ENCODE measurements at places on chromosomes 5 and 9.

DNA sequence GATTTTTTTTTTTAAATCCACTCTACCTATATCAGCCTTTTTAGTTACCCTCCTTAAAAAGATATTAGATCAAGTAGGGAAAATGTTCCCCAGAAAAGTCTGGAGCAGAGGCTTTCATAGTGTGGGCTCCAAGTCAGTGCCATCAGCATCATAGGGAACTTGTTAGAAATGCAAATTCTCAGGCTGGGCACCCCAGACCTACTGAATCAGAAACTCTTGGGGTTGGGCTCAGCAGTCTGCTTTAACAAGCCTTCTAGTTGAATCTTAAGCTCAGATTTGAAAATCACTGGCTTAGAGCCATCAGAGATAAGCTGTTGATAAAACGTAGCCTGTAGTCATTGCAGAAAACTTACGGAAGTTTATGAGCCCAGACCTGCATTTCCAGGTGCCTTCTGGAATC, 140.1 kb downstream of the TMEM38B start:
- DNase-seq: no peak

DNA sequence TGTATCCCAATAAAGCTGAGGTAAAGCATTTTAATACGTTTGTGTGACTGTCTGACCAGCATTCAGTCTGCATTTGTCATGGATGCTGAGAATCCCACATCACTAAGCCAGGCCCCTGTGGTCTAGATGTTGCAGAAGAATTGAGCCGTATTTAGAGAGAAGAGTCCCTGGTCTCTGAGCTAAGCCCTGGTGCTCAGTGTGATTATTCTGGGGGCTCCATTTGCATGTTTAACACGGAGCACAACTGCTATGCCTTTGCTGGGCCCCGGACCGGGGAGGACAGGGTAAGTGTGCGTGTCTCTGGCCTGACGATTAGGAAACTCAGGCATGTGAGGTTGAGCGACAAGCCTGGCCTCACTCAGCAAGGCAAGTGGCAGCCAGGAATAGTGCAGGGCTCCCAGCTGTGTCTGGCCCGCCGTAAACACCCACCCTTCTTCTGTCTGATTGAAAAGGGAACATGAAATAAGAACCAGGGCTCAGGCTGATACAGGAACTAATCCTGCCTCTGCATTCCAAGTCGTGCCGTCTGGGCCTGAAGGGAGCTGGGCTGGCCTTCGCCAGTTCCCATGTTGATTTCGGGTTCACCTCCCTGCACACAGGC, 22.3 kb downstream of the FAM78A start:
- no peak for DNase-seq

- DNase-seq: no peak
These were observed 190.4 kb upstream of the VCAN start for GRCh38 chr5:83281176-83281575.

- no peak for DNase-seq
These were observed 19.2 kb upstream of the RICTOR start for GRCh38 chr5:39093352-39093751.

DNA sequence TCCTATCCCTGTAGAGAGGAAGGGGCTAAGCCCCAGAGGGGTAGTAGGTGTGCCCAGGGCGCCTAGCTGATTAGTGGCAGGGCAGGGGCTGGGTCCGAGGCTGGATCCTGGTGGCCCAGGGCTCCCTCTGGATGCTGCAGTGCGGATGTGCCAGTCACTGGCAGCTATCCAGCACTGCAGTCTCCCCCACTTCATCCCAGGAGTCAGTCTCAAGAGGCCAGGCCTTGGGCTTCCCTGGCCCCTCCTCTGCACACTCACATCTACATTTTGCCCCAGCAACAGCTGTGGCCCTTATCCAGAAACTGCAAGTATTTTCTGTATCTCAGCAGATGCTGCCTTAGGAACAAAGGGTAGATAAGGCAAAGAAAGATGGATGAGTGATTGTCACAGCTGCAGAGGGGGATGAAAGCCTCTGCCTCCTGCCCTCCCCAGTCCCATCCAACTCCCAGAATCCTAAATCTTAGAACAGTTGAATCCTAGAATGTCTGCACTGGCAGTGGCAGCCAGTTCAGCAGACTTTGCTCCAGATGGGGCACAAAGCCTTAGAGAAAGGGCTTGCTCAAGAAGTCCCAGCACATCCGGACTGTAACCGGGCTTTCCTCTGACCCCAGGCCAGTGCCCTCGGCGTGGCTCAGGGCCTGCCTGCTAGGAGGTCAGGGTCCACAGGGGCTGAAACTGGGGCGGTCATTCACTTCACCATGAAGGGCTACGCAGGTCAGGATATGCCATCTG, 1.6 kb downstream of the ANXA6 start:
- DNase-seq: peak; percentile 38

DNA sequence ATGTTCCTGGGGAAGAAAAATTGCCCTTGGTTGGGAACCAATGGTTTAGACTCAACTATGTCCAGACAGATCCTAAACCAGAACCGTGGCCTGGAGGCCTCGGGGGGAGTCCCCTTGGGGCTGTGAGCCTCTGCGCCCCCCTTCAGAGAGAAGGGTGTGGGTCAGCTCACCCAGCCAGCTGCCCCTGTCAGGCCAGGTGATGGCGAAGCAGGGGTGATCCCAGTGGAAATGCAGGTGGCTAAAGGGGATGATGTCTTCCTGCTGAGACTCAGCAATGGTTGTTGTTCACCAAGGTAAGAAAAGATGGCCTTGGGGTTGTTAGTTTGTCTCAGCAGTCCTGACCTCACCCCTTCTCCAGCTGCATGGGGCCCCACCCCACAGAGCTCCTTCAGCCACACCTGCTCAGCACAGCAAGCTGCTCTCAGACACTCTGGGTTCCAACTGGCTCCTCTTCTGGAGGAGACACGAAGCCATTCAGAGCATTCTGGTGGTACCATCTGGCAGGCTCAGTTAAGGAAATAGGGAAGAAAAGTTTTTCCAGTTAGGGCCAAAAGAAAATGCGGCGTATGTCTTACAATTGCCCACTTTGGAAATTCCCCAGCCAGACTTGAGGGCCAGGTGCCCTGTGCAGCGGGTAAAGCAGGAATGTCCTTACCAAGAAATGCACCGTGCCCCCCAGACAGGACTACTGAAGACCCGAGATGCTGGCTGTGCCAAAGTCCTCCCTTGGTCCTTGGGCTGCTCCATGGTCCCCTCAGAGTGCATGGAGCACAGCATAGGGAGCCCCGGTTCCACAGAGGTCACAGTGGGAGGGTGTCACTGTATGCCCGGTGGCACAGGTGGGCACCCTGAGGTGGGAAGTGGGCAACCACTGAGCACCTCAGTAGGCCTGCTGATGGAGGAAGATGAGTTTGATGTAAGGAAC, 90.2 kb downstream of the NSUN2 start:
- DNase-seq: no peak

GRCh38 chr5:151280443-151280842, 23.1 kb downstream of the SLC36A3 start:
- no peak for DNase-seq

GRCh38 chr9:8251566-8251965, 452.0 kb upstream of the DMAC1 start:
- DNase-seq: no peak

GRCh38 chr9:136327304-136327974, at the start of gene GPSM1:
Gene GPSM1 (plus strand): TSS chr9:136327539. CDS start chr9:136327696, 157 bp downstream.
- peak; percentile 50 for DNase-seq

DNA sequence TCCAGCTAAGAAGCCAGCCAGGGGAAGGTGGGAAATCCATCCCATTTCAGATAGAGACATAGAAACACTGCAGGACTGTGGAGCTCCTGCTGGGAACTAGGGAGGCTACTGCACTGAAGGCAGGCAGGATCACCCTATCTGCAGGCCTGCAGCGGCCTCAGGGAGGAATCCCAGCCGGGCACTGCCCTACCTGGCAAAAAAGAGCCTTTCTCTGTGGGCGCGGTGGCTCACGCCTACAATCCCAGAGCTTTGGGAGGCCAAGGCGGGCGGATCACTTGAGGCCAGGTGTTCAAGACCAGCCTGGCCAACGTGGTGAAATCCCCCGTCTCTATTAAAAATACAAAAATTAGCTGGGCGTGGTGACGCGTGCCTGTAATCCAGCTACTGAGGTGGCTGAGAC, 71.4 kb upstream of the PHYKPL start:
- no peak for DNase-seq

- DNase-seq: no peak
These were observed 659.4 kb upstream of the C9orf72 start for GRCh38 chr9:28232686-28233085.

- no peak for DNase-seq
These were observed 195.8 kb downstream of the EFNA5 start for GRCh38 chr5:107474716-107475489.

DNA sequence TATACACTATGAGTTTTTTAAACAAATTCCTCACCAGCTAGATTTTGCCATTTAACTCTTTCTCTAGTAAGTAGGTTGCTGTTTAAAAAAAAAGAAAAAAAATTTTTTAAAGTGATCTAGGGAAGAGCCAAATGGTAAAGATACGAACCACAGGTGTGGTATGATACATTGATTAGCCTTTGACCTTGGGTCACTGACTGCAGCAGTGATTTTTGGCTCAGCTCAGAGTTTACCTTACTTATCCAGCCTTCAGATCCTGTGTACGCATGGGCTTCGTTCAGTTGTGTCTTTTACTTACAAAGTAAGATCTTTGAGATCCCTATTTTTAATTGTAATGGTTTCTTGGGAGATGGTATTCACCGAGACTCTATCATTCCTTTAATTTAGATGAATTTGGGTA, 12.4 kb upstream of the GNG10 start:
- no peak for DNase-seq

DNA sequence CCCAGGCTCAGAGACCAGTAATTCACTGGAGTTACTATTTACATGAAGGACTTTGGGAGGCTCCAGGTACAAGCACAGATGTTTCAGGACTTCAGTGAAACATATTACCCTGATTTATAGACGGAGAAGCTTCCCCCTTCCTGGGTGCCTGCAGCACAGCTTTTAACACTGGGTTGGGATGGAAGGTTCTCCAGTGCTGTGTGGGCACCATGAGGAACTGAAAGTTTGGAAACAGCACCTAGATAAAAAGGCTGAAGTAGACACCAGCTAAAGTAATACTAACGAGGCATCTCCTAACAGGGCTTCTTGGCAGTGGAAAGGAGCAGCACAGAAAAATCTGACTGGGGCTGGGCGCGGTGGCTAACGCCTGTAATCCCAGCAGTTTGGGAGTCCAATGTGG, 70.7 kb downstream of the GCNT1 start:
- no peak for DNase-seq

GRCh38 chr5:157106630-157107461, 2.0 kb downstream of the HAVCR2 start:
- peak; percentile 71 for DNase-seq

GRCh38 chr9:130220352-130220751, 45.2 kb upstream of the HMCN2 start:
- DNase-seq: no peak

DNA sequence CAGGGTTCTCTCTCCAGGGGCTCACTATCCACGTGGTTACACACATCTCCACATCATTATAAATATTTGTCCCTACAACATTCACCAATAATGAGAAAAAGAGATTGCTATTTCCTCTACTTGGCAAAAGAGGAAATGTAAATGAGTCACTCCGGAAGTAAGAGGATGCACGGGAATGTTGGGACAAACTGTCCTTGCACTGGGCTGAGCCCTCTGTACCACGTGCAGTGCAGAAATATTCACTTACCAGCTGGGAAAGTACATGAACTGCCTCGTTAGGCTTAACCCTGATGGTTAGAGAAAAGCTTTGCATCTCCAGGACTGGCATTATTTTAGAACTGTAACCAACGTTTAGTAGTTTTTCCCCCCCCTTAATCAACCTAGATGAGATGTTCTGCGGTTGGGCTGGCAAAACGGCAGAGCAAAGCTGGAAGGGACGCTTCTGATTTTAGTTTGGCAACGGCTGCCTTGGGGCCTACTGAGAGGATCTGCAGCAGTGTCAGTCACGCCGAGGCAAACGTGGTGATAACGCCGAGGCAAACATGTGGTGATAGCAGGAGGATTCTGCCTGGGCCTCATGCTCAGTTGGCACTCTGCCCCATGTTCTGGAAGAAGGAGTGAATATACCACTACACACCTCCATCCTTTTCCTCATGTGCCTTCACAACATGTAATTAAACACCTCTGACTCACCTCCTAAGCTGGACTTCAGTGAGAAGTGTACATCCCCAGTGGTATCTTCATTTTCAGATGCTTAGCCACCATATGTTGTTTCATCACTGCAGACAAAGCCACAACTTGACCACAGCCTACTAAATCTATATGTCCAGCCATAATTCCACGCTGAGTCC, 661.4 kb upstream of the KLF4 start:
- no peak for DNase-seq

- no peak for DNase-seq
These were observed 1689.2 kb upstream of the WWC1 start for GRCh38 chr5:166602271-166602670.

- no peak for DNase-seq
These were observed 77.1 kb upstream of the GOLM1 start for GRCh38 chr9:86176468-86176867.

DNA sequence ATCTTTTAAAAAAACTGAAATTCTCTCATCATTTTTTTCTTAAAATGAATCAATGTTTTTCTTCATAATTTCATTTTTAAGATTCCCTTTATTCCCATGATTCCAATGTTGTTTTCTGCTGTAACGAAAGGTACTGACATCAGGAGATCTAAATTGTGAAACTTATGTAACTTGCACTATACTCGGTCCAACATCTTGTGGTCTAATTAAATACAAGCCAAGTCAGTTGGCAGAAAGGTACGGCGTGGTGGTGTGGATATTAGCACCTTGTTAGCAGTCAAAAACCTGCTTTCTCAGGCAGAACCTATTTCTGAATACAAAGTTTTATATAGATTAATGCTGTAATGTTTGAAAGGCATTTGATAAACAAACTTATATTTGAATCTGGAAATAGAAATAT, 20.1 kb downstream of the RORB start:
- no peak for DNase-seq

DNA sequence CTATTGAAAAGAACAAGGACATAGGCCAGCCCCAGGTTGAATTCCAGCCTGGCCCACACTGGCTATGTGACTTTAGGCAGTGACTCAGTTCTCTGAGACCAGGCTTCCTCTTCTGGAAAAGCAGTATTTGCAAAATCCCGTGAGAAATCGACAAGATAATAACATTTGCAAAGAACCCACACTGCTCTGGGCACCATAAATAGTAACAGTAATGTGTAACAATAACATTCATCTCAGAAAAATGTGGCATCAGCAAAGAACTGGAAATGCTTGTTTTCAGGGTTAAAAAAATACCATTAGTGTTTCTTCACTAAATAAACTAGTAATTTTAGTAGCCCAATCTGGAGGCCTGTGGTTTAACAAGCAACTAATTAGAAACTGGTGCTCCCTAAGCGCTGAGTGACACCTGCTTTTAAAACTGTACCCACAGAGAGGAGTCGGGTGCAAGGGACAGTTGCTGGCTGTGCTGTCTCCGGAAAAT, 148.4 kb downstream of the TTLL11 start:
- DNase-seq: no peak

GRCh38 chr9:104767507-104767906, 3.6 kb downstream of the NIPSNAP3B start:
- DNase-seq: no peak

All from activated CD8-positive, alpha-beta T cell treated with anti-CD3 and anti-CD28 coated beads for 36 hours (primary cell).